ENCODE measurements at places on chromosomes 12 and 14. TPM values are rescaled to one million over a fixed set of nuclear protein-coding genes. Genes with fewer than 3 reads are reported as not detected.
A peak's percentile ranks its signal among the peaks of the same experiment; 100 is the strongest.

The DYNC1H1 gene
- 1,268 TPM for total RNA-seq

The EAPP gene
- 23.2 TPM for total RNA-seq

The RNASE3 gene
- total RNA-seq = not detected

- DNase-seq = no peak
- H3K36me3 ChIP-seq = no peaks in the 10 kb centered on the region
- H3K4me3 ChIP-seq = no peak overlapping the region
- H3K4me1 ChIP-seq = peaks cover 11% of the 10 kb centered on the region
Measured at GRCh38 chr14:52873694-52874093, 77.2 kb downstream of the FERMT2 start.

- H3K27ac ChIP-seq = no peak overlapping the region
- H3K27me3 ChIP-seq = peaks cover 37% of the 10 kb centered on the region
- H3K4me3 ChIP-seq = no peak overlapping the region
- H3K4me1 ChIP-seq = no peaks in the 10 kb centered on the region
- no peaks in the 10 kb centered on the region for H3K36me3 ChIP-seq
Measured at GRCh38 chr14:104658325-104658712, 31.1 kb upstream of the INF2 start.

DNA sequence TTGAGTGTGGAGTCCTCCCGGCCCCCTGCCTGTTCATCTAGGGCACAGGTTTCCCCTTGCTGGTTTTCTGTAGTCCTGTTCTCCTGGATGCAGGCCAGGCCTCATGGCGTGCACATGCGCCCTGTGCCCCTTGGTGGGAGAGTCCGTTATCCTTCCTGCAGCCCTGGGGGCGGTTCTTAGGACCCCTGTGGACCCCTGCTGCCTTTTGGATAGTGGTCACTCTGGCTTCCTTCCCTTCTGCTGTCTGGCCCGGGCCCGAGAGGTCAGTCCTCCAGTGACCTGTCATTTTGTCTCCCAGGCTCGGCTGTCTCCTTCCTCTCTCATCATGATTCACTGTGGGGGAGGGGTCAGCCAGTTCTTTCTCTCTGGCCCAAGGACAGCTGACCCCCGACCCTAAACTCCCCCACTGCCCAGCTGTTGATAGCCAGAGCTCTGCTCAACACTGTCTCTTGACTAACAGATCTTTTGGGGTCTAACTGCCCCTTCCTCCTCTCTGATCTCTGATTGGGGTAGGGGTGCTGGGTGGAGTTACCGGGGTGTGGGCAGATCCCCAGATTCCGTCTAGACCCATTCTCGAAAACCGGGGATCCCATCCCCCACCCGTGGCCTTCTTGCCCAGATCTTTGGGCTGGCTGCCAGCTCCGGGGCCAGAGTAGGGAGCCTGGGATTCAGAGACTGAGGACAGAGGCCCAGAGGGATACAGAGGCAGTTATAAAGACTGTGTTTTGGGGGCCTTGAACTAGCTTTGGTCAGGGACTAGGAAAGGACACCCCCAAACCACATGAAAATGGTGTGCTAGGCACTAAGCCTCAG lies 7.0 kb downstream of the CCND2 start:
- no peak overlapping the region for H3K27ac ChIP-seq
- H3K27me3 ChIP-seq = peaks cover 93% of the 10 kb centered on the region
- no peak for DNase-seq
- H3K4me3 ChIP-seq = no peak overlapping the region

GRCh38 chr12:124548854-124549378 lies 18.5 kb downstream of the NCOR2 start:
- H3K4me1 ChIP-seq = peaks cover 43% of the 10 kb centered on the region
- H3K36me3 ChIP-seq = no peaks in the 10 kb centered on the region
- no peak overlapping the region for H3K4me3 ChIP-seq
- no peaks in the 10 kb centered on the region for H3K27me3 ChIP-seq
- no peak overlapping the region for H3K27ac ChIP-seq

GRCh38 chr14:69161590-69161989 lies 8.7 kb upstream of the DCAF5 start:
- no peak overlapping the region for H3K27ac ChIP-seq
- 0 out of 2 replicates have a peak, but pooled peaks cover 5% of the 10 kb centered on the region for H3K4me1 ChIP-seq
- H3K36me3 ChIP-seq = no peaks in the 10 kb centered on the region
- H3K4me3 ChIP-seq = no peak overlapping the region

DNA sequence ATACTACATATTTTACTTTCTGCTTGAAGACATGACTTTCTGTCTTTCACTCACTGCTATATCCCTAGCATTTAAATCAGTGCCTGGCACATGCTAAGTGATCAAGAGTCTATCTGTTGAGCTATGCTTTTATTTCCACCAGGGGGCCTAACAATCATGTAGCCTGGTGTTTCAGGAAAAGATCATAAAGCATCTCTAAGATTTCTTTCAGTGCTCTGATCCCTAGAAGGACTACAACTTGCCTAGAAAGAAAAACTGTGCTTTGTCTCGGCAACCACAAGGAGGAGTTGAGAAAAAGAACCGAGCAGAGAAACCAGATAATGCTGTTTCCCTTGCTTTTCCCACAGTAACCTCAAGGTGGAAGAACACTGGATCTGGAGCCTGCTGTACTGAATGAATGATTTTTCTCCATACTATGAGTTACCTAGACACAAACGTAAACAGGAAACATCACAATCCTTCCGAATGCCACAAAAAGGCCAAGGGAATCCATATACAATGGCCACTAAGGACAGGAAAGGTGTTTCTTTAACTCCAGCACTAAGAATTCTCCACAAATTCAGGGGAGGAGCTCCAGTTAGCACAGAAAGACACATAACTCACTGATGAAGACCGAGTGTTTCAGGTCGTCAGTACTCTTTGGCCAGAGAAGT lies 1.2 kb downstream of the CRY1 start:
- H3K27ac ChIP-seq = peak overlapping the region; percentile 72
- H3K4me3 ChIP-seq = peak overlapping the region; percentile 64
- peak; percentile 95 for DNase-seq
- peaks cover 19% of the 10 kb centered on the region for H3K4me1 ChIP-seq
- H3K27me3 ChIP-seq = no peaks in the 10 kb centered on the region

Measured in PC-9 (cell line).